ENCODE measurements at places on chromosomes 4 and X.

GRCh38 chrX:137354851-137355250 is 211.1 kb upstream of the ZIC3 start:
- DNase-seq, result no peak

GRCh38 chr4:7924570-7924969 is 15.1 kb downstream of the AFAP1 start:
- DNase-seq, result no peak

GRCh38 chrX:110442635-110443034 is 84.0 kb downstream of the RTL9 start:
- no peak for DNase-seq

DNA sequence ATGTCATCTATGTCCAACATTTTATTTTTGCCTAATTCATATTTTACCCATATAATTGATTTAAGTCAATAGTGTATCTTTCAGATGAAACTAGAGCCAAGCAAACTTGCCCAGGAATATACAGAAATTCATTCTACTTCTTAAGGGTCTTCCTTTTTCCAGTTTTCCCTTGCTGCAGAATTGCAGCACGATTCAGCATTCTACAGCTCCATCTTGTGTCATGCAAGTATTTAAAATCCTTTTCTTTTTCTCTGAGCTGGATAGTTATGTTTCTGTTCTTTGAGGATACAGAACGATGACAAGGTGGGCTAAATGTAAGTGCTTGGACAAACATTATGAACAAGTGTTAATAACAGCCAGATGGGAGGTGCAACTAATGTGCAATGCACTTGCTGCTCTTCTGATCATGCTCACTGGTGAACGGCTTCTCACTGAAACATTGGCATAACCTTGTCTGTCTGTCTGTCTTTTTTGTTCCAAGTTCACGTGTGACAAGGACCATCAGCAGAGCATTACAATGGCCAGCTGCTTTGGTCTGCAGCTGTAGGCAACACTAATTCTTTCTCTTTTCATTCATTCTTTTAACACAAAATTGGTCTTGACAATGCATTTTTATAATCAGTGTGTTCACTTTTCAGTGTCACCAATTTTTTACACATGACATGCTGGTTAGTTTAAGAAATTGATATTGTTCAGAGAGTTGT is 1821.7 kb downstream of the ARAP2 start:
- DNase-seq, result no peak

DNA sequence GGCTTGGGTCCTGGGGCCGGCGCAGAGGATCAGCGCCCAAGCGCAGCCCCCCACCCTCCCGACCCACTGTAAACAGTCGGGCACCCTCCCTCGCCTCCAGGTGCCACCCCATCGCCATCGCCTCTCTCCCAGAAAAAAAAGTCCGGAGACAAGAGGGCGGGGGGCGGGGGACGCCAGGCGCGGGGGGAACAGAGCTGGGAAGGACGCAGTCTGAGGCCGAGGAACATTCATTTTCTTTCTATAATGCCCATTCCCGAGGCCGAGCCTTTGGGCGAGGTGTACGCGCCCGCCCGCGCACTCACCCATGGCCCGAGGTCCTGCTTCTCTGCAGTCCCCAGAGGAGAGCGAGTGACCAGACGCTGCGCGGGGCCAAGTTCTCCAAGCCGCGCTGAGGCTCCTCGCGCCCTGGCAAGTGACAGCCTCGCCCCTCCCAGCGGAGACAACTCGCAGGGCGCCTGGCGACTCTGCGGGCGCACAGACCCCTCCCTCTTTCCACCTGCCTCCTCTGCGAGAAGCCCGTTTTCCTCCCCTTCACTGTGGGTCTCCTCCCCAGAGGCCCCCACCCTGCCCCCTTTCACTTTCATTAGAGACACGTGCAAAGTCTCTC is 63.5 kb upstream of the WDR17 start:
- DNase-seq, result no peak

- DNase-seq, result no peak
Observed at GRCh38 chr4:21211846-21212245, 511.6 kb downstream of the PACRGL start.

DNA sequence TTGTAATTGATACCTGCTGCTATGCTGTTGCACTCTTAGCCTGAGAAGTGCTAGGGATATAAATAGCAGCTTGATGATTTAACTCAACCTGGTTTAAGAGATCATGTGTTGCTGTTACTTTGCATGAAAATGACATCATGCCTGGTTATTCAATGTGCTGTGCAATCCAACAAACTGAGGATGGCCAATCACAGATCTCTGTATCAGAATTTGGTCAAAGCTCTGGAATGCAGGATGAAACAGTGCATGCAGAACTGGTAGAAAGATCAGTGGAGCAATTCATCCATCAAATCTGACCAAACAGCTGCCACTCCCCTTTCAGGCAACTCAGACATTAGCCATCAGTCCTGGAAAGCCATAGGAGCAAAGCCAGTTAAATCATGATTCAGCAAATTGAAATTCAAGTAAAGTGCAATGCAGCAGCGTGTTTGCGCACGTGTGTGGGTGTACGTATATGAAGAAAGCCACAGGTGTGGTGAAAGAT is 160.3 kb upstream of the RASGEF1B start:
- no peak for DNase-seq

Data from AG04450 (cell line).